ENCODE measurements at places on chromosomes 13 and 19.

DNA sequence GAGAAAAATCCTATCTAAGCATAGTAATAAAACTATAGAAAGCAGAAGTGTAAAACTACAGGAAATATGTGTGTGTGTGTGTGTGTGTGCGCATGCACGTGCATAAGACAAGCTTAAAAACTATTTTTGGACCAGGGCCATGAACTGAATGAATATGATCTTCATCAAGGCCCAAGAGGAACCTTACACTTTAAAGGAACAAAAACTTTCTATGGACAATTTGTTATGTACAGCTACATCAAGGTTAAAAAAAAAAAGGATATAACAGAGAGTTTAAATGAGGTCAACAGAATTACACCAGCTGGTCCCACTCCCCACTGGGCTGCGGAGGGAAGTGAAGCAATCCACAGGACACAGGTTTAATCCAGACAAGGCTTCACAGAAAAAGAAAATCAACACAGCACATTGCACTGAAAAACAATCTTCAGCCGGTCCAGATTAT, 151.1 kb downstream of the LHFPL6 start:
- no peak for DNase-seq

- DNase-seq, result no peak
These were observed 50.7 kb downstream of the ZNF723 start for GRCh38 chr19:22882797-22883196.

- DNase-seq, result no peak
These were observed 38.4 kb upstream of the CYP4F8 start for GRCh38 chr19:15576526-15577156.

GRCh38 chr13:48162217-48162616, 67.3 kb upstream of the MED4 start:
- no peak for DNase-seq

DNA sequence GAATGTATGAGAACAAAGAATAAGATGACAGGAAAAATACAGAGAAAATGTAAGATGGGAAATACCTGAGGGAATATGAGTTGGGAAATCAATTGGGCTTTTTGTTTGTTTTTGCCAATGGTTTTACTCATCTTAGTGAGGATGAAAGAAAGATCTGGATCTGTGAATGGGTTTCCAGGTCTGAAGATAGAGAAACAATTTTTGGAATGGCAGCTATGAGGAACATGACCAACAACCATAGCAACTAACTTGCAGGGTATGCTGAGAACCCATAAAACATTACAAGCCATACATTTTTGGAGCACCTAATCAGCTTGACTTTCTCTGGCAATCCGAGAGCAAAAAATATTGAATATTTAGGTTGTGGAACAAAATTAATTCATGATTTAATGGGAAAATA, 290.0 kb downstream of the KCTD12 start:
- no peak for DNase-seq

GRCh38 chr19:51676566-51677083, 16.5 kb upstream of the SPACA6 start:
- no peak for DNase-seq

GRCh38 chr13:21608961-21609360, 5.0 kb upstream of the MICU2 start:
- no peak for DNase-seq

GRCh38 chr19:52214241-52214640, 24.4 kb downstream of the PPP2R1A start:
- no peak for DNase-seq

DNA sequence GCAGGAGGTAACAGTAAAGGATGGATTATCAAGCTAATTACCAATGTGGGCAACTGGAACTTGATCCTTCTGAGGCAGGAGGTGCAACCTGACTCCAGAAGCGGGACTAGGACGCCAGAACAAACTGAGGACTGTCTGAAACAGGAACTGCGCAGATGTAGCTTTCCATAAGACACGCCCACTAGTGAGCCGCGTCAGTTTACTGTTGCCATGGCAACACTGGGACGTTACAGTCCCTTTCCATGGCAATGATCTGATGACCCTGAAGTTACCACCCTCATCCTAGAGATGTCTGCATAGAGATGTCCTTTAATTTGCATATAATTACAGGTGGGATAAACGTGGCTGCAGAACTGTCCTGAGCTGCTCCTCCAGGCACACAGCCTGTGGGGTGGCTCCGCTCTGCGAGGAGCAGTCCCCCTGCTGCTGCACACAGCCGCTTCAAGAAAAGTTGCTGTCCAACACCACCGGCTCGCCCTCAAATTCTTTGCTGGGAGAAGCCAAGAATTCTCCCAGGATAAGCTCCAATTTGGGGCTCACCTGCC, 816.6 kb downstream of the UQCRFS1 start:
- DNase-seq, result no peak

DNA sequence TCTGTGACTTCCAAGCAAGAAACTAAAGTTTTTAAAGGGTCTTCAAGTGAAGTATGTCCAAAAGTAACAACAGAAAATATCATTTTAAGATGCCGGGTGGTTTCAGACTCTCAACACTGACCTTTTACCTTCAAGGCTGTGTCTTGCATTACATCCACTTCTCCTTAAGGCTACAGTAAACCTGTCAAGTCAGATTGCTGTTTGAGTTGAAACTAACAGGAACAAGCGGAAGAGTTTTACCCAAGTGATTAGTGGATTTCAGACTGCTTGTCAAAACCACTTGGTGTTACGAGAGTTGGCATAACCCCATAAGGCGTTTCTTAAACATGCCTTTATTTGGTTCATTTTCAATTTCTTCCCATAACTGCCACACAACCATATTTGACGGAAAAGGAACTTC, 283.1 kb downstream of the DCT start:
- DNase-seq, result no peak

- DNase-seq, result no peak
These were observed 216.5 kb upstream of the SOX1 start for GRCh38 chr13:111850458-111850857.

DNA sequence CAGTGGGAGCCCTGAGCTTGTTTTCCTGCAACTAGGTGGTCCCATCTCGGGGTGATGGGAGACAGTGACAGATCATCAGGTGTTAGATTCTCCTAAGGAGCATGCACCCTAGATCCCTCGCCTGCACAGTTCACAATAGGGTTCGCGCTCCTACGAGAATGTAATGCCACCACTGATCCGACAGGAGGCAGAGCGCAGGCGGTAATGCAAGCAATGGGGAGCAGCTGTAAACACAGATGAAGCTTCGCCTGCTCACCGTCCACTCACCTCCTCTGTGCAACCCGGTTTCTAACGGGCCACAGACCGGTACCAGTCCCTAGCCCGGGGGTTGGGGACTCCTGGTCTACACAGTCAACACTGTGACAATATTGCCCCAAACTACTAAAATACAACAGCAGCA, 38.8 kb downstream of the CARD8 start:
- no peak for DNase-seq

DNA sequence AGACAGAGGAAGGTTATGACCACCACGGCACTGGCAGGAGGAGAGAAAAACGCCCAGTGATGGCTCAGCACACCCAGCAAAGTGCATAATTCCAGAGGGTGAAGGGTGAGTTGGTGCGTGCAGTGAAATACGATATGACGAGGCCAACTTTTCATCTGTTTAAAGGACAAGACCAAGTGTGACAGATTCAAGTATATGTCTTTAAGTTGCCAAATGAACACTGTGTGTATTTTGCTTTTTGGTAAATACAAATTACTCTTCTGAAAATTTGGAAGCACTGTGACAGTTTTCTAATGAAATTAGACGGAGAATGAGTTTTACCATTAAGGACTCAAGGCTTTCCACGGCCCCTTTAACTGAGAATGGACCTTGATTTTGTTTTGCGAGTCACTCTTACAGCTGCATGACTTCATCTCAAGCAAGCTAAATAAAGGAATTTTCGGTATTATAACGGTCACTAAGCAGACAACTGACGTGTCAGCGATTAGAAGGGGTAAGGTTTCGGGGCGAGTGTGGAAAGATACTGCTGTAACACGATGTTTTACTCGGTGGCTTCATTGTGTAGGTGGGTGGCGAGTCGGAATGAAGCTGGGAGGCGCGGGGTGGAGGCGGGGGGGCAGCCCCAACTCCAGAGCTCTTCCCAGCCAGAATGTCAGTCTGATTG, 22.8 kb downstream of the COL4A2 start:
- DNase-seq, result no peak

DNA sequence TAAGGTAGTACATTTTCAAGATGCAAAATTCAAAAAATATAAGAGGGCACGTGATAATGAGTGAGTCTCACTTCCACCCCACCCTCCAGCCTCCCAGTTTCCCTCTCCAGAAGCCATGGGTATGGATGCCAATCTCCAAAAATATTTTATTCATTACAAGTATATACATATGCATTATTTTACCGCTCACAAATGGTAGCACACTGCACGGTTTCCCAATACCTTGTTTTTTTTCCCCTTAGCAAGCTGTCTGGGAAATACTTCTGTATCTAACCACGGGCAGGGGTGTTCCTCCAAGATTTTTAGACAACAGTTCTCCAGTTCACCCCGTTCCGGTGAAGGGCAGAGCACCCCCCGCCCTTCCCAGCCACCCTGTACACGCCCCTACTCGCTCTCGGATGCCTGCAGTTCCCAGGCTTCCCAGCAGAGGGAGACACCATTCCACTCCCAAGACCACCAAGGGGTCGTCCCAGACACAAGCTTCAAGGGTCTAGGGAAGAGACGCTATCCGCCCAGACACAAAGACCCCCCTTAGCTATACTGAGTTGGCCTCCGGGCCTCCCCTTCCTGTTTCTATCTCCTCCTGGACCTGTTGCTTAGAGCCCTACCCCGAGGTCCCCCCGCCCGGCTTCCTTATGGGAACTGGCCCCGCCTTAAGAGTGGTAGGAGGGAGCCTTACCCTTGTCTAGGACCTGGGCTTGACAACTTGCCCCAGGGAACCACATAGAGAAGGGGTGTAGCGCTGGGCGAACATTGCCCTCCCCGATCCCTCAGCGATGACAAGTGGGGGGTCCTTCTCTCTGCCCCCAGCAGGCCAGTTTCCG, 1.1 kb upstream of the FXYD3 start:
- DNase-seq, result peak; percentile 27

DNA sequence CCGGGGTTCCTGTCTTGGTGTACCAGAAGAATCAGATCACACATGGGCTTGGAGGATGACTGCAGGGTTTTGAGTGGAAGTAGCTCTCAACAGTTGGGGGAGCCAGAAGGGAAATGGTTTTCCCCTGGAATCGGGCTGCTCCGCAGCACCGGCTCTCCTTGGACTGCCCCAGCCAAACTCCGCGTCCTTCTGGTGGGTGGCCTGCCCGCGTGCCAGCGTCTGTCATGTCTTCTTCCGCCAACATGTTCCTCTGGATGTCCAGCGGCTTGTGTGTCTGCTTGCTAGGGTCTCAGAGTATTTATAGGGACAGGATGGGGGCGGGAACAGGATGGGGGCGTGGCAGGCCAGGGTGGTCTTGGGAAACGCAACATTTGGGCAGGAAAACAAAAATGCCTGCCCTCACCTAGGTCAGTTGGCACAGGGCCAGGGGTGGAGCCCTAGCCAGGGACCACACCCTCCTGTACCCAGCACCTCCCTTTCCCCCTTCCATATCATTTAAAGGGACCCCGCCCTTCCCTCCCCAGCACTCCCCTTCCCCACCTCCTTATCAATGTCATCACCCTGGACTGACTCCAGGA, 1.3 kb upstream of the ZNF30 start:
- no peak for DNase-seq

GRCh38 chr19:35748106-35749020, at the start of gene LIN37:
TSS of gene LIN37 (plus strand) at chr19:35748576. CDS start at chr19:35748725, 149 bp downstream.
- DNase-seq, result peak; percentile 89

DNA sequence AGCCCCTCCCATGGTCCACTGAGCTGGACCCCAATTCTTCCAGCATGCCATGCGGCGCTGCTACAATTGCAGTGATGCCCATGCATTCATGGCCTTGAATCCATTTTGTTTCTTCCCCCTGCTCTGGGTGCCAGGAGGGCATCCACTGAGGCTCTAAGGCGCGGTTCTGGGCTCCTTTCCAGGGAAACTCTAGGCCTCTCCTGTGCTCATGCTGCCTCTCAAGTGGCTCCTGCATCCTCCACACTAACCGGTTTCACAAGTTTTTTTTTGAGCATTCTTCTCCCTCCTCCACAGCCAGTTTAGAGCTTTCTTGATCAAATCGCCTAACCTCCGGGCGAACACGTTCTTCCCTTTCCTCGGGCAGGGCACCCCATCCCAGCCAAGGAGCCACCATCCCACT, 69.1 kb upstream of the FLT1 start:
- no peak for DNase-seq

GRCh38 chr19:46115396-46116106, 8.9 kb downstream of the IGFL3 start:
- no peak for DNase-seq

GRCh38 chr19:8025316-8025715, 19.9 kb upstream of the ELAVL1 start:
- no peak for DNase-seq

DNA sequence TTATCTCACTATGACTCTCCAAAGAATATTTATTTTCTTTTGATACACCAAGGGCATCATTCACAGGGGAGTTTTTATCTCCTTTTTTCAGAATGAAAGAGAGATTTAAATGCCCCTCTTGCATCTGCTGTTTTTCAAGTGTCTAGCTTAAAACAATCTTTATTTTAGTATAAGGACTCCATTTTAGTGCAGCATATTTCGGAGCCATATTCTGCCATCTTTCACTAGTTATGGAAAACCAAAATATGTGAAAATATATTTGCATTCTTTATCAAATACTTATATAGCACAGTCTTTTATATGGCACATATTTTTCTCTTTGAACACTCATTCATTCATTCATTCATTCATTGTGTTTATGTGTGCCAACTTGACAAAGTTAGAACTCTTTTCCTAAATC, 1130.2 kb downstream of the SLITRK5 start:
- no peak for DNase-seq

GRCh38 chr19:9806803-9807202, 12.1 kb downstream of the FBXL12 start:
- no peak for DNase-seq

DNA sequence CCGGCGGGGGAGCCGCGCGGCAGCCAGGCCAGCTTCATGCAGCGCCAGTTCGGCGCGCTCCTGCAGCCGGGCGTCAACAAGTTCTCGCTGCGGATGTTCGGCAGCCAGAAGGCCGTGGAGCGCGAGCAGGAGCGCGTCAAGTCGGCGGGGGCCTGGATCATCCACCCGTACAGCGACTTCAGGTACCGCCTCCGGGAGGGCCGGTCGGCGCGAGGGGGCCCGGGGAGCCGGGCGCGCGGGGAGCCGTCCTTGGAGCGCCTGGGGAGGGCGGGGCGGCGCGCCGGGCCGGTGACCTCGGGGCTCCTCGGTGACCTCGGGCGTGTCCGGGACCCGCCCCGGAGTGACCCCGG, 690 bp downstream of the HCN2 start:
- no peak for DNase-seq
